ENCODE measurements at places on chromosomes 5 and 9.

- no peak for DNase-seq
These were observed 3.3 kb upstream of the SMC5 start for GRCh38 chr9:70255486-70255885.

- DNase-seq = no peak
These were observed 246.7 kb upstream of the COX7C start for GRCh38 chr5:86371061-86371460.

- DNase-seq = peak; percentile 95
These were observed at the start of gene RNF145 for GRCh38 chr5:159209438-159210209. Gene RNF145 (minus strand): TSS chr5:159209553. CDS start chr5:159203617, 5,936 bp downstream.

- DNase-seq = no peak
These were observed 632 bp downstream of the UBAP1 start for GRCh38 chr9:34179213-34180136.

- no peak for DNase-seq
These were observed 3.6 kb upstream of the CCNJL start for GRCh38 chr5:160315968-160316367.

All from CD4-positive, alpha-beta T cell treated with Interleukin-1 beta for 1 hour (primary cell).